ENCODE measurements at places on chromosomes 2 and 18. TPM values are rescaled to one million over a fixed set of nuclear protein-coding genes. Genes with fewer than 3 reads are reported as not detected.

The SATB2 gene
- 22.1 TPM for total RNA-seq

DNA sequence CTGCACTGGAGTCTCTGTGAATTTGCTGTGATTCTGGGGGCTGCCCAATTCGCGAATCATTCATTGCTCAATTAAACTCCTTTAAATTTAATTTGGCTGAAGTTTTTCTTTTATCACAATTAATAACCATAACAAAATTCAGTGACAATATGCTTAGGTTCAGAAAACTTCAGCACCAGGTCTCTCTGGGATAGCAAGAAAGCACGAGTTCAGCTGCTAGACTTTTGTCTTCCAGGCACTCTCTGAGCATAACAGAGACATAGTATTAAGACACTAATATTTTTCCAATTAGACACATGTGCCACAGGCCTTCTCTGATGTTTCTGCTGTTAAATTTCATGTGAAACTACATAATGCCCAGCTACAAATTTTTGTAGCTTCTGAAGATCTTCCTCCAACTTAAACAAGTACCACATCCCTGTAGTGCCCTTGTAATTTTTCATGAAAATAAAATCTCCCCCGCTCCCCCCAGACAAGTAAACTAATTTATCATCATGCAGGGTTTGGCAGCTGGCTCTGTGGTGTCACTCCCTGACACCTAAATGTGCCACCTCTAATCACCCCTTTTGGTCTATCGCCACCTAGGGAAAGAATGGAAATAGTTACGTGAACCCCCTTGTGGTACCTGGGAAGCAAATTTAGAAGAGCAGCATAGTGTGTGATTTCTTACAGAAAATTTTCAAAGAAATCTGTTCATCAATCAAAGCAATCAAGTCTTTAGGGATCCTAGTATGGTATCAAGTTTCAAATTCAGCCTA is 94.1 kb downstream of the CSRNP3 start:
- DNase-seq, result no peak

DNA sequence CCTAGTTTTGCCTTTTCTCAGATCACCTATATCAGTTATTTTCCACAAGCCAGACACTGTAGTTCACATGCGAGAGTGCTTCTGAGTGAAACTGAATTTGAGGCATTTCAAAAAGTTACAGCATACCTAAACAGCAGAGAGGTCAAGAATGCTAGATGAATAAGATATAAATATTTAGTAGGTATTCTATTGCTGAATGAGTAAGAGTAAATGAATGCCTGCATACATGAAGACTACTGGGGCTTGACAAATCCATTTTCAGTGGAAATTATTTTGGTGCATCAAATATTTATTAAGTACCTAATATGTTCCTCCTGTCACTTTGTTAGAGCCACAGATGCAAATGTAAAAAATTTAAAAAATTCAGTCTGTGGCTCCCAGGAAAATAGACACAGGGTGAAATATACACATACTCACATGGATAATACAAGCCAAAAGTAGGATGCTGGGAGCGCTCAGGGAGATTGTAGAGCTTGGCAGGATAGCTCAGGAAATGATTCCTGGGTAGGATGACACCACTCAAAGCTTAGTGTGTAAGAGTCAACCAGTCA is 27.6 kb upstream of the CDC42EP3 start:
- no peak for DNase-seq

- no peak for DNase-seq
Measured at GRCh38 chr2:143960177-143960576, 559.7 kb downstream of the ZEB2 start.

The PLA2R1 gene
- total RNA-seq, result 1.1 TPM

GRCh38 chr2:170142502-170142901 is 35.4 kb upstream of the MYO3B start:
- no peak for DNase-seq

- no peak for DNase-seq
Measured at GRCh38 chr2:71410696-71411095, 42.7 kb upstream of the DYSF start.

DNA sequence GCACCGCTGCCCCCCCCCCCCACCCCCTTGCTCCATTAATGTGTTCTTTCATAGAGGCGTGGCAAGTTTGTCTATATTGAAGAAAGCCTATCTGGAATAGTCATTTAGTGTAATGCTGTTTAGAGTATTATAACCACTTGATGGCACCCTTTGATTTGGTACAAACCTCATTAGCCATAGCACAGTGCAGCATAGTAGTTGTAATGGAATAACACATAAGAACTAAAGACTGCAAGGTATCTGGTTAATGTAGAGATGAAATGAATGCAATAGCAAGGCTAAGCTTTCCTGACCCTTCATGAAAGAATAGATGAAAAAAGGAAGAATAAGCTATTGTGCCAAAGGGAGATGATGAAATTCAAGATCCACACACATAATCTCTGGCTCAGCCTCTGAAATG is 81.9 kb downstream of the EHBP1 start:
- DNase-seq, result no peak
